Stimulated activated CD4-positive, alpha-beta T cell treated with anti-CD3 and anti-CD28 coated beads, Interleukin-4, amount 100 ng/mL, for 4 hours (primary cell): ENCODE measurements at places on chromosomes 7 and 10.
A peak's percentile ranks its signal among the peaks of the same experiment; 100 is the strongest.

DNA sequence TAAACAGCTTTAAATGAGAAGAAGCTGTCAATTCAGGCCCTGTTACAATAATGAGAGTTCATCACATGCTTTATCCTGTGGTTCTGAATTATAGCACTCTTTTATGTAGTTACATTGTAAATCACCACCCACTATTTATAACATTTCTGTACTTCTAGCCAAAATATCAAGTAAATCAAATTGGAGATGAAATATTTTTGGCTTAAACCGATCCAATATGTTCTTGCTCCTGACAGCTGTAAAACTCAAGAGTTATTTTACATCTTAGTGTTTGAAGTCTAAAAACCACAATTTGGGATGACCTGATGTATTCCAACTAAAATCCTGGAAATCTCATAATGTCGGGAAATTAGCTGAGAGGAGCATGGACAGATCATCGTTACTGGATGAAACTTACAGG lies 371.2 kb upstream of the LRRN3 start:
- DNase-seq: no peak

DNA sequence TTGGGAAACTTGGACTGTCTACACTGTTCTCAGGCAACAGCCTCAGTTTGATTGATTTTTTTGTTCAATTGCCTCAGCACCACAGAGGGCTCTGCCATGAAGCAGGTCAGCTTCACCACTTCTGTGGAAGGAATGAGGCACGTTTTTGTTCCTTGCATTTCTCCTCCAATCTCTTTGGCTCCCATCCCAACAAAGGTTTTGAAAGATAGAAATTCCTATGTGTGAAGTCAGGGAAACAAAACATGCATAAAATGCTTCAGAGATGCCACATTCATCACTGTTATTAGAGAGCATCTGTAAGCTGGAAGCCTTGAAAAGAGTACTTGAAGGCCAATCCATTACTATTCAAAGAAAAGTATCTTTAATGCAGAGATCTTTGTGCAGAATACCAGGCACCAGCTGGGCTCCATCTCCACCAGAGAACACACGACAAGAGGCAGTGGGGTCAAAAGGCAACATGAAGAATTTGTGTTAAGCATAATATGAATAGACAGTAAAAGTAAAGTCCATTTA lies 249.1 kb upstream of the LYZL1 start:
- DNase-seq: no peak

DNA sequence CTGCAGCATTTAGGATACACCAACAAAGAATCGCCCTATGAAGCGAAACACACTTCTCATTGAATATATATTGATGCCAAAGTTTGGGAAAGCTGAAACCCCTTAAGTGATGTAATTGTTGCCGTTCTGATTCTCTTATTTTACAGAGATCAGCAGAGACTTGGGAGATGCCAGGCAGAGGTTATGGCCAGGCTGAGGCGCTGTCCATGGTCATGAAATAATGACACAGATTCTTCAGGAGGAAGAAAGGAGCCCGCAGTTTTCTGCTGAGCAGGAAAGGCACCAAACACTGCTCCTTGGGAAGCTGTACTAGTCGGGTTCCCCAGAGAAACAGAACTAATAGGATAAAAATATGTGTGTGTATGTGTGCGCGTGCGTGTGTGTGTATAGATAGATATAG lies 566.0 kb downstream of the CALN1 start:
- DNase-seq: no peak

- no peak for DNase-seq
Measured at GRCh38 chr10:49649294-49649693, 30.2 kb upstream of the C10orf53 start.

DNA sequence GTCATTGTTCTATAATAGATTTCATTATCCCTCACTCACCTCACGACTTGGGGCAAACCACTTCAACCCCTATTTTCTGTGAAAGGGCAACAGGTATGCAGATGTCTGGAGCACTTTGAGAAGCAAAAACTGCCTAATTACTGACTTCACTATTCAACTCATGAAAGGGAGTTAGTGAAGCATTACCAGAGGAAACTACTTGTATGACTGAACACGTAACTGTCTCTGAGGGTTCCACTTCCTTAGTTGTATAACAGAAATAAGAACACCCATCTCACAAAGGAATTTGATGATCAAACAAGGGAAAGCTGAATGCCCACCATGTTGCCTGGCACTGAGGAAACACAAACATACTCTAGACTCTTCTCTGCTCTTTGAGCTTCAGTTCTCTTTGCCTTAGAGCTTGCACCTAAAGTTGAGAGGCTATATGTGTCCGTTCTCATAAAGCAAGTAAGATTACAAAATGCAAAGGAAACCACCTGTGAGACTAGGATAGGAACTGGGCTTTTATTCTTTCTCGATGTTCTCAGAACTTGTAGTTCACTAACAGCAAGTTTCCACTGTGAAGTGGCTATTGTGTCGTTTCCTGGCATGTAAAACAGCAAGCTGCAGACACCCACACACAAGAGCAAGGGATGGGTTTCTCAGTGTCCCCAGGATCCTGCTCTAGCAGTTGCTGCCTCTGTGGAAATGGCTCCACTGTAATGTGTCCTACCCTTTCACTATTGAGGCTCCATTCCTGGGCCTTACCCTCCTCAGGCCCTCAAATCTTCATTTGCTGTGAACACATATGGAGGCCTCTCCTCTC lies 2.6 kb downstream of the TMEM243 start:
- peak; percentile 40 for DNase-seq

DNA sequence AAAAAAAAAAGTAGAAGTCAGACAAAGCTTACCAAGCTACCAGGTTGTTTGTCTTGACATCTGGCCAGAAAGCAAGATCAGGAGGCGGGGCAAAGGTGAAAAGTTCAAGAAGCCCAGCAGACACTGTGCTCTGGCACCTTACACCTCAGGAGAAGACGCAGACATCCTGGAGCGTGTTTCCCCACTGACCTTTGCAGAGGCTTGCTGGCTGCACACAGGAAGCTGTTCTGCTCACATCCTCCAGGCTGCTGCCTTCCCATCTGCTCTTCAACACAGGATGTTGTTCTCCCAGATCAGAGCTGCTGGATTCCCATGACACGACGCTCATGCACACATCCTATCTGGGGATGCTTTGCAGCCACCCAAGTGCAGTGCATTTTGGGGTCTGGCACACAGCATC lies 174.4 kb upstream of the KIAA1217 start:
- DNase-seq: no peak

DNA sequence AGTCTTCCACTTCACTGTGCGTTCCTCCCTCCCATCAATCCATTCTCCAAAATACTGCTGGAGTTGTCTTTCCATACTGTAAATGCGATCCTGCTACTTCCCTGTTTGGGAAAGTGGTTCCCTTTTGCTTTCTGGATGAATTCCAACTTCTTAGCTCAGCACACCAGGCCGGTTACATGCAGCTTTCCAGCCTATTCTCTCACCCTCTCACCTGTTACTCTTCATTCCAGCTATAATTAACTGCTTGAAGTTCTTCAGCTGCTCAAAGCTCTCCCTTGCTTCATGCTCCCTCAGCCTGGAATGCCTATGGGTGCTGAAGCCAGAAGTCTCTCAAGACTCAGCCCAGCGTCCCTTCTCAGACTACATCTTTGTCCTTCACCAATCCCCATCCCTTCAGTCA lies 6.0 kb upstream of the ZNRF2 start:
- no peak for DNase-seq

DNA sequence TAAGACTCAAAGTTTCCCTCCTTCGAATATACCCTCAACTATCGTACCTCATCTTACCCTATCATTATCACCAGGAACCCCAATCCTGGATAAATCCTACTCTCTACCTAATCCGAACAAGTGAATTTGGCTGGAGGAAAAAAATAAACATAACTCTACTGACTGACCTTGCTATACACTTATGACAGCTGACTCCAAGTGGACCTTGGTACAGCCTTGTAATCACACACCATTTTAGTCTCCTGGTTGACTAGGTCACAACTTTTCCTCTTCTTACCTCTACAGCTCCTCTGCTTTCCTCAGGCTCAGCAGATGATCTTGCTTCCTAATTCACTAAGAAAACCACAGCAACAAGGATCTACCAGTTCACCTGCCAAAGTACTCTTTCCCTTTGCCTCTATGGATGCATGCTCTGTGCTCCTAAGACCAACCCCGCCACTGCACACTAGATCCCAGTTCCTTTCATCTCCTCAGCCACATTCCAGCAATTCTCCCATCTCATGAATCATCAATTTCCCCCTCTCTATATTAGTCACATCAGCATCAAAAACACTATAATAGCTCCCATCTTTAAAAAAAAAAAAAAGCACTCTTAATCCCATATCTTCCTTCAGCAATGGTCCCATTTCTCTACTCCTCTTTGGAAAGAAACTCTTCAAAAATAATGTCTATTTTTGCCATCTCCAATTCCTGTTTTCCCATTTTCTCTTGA lies 35.5 kb downstream of the COA1 start:
- DNase-seq: no peak

DNA sequence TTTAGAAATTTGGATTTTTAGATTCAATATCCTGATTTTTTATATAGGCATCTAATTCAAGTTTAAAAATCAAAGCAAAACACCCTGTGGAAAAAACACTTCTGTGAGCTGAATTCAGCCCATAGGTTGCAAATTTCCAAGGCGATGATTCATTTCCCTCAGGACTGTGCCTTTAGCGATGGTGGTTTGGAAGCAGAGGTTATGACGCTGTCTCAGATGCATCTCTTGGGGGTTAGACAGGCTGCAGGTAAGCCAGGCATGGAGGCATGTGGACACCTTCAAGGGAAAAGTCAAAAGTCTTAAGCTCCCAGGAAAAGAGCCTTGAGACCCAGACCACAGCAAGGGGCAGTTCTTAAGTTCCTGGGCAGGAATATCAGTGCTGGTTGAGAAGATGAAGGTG lies 9.5 kb upstream of the FRA10AC1 start:
- no peak for DNase-seq

- no peak for DNase-seq
Measured at GRCh38 chr10:43964486-43964885, 315.8 kb upstream of the ZNF32 start.

DNA sequence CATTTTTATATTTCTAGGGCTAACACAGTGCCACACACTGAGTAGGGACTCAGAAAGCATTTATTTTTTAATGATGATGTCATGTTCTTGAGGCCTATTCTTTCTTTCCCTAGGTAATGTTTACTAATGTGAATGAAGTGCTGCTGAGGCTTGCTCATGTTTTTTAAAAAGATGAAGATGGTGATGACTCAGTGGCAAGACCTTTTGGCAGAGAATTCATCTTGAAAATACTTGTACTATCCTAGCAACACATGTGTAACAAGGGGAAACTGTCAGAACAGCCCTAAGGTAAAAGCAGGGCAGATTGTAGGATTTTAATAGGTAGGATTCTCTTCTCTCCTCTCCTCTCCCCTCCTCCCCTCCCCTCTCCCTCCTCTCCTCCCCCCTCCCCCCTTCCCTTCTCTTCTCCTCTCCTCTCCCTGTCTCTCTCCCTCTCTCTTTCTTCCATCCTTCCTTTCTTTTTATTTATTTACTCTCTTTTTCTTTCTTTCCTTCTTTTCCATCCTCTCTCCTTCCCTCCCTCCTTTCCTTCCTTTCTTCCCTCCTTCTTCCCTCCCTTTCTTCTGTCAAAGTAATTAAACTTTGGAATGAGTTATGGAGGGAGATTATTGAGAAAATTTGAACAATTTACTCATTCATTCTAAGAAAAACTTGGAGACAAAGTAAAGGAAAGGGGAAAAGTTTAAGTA lies 75.3 kb downstream of the ZNF92 start:
- no peak for DNase-seq

DNA sequence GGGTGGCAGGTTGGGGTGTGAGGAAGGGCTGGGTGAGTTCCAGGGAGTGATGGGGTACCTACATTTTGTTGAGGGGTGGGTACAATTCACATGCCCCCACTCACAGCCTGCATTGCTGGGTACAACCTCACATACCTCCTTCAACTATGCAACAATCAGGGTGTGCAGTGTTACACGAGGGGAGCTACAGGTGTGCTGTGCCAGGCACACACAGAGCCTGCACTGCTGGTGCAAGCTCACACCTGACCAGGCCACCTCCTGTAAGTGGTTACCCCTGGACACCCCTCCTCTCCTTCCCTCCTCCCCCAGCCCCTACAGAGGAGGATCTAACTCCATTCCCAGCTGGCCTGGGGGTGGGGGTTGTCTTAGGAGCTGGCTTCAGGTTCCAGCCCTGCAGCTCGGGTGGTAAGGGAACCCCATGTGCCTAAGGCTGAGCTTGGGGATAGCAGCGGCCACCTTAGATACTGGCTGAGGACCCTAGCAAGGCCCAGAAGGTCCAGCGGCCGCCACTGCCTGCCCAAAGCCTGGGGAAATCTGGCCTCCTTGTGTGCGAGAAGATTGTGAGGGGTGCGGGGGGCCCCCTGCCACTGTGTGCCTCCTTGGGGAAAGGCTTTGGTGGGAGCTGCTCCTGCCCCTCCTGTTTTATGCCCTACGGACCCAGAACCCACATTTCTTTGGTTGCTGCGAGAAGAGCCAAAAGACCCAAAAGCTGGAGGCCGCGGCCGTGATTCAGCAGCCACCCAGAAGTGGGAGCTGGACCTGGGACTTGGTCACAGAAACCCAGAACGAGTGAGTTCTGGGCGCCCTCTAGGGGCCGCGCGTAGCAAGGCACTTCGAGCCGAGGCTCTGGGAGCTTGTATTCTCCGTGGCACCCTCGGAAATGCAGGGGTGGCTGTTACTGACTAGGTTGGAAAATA lies 10.8 kb downstream of the TLX1 start:
- peak; percentile 83 for DNase-seq

GRCh38 chr10:98748298-98748697 lies 301.6 kb upstream of the HPS1 start:
- DNase-seq: no peak

DNA sequence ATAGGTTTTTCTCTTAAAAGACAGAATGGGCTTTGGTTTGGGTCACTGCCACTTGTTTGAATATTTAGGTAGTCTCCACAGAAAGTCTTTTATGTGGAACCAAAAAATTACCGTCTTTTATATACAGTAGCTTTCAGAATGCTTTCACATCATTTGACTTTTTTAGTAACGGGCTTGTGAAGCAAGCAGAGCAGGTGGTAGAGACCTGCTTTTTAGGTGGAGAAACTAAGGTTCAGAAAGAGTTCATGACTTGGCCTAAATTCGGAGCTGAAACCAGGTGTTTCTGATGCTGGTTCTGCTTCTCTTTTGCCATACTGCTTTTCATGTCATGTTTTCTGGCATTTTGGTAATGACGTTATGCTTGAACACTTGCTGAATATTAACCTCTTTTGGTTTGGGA lies 36.3 kb downstream of the GARS1 start:
- no peak for DNase-seq

DNA sequence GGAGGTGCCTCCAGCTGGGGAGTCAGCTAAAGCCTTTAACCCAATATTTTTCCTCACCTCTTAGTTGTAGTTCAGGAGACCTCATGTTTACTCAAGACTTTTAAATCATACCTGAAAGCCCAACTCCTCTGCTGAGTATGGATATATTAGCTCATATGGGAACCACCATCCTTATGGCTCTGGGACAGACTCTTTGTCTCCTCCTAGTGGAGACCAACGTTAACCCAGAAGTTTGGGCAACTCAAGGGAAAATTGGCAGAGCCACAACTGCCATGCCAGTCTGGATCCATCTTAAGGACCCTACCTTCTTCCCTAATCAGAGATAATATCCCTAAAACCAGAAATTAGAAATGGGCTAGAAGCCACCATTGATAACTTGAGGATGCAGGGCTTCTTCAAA lies 80.8 kb downstream of the TMEM106B start:
- DNase-seq: no peak
